GM13976 (cell line): ENCODE measurements at places on chromosomes 5 and 9.

GRCh38 chr5:157672976-157673375, 1.6 kb downstream of the C5orf52 start:
- DNase-seq: no peak

- DNase-seq: no peak
Observed at GRCh38 chr9:101037430-101037829, 8.9 kb downstream of the PLPPR1 start.

DNA sequence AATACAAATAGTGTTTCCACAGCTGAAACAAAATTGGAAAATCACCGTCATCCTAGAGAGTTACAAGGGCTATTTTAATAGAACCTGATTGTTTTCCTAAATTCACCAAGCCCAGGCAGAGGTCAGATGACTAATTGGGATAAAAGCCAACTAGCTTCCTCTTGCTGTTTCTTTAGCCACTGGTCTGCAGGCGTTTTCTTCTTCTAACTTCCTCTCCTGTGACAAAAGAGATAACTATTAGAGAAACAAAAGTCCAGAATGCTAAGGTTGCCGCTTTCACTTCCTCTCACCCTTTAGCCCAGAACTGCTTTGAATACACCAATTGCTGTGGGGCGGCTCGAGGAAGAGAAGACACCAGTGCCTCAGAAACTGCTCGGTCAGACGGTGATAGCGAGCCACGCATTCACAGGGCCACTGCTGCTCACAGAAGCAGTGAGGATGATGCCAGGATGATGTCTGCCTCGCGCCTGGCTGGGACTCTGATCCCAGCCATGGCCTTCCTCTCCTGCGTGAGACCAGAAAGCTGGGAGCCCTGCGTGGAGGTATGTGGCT, at the start of gene TLR4:
TLR4 (plus strand) TSS at position 380 of the 552 bp plus-strand sequence; CDS start at position 450, 70 bp downstream.
- no peak for DNase-seq

- DNase-seq: no peak
Observed at GRCh38 chr5:111513131-111513520, 791 bp upstream of the STARD4 start.

GRCh38 chr5:116922532-116922931, 347.9 kb upstream of the SEMA6A start:
- DNase-seq: no peak

- peak; percentile 80 for DNase-seq
Observed at GRCh38 chr9:34633851-34634550, 3.6 kb downstream of the SIGMAR1 start.

DNA sequence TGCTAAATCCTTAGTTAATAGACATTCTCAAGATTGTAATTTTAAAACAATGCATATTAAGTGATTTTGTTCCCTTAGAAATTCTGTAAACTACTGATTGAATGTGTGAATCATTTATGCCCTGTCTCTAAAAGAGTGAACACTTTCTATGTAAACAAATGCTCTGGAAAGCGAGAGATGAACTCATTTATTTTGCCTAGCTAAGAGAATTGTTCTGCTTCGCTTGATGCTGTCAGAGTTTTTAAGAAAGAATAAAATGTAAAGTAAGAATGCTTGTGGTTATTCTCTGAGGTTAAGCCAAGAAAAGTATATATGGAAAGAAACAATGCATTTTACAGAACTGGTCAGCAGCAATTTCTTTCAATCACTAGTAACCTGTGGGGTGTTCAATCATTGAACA, 347.4 kb upstream of the NUDT12 start:
- no peak for DNase-seq

GRCh38 chr5:108942701-108943100, 195.0 kb downstream of the FER start:
- DNase-seq: no peak

DNA sequence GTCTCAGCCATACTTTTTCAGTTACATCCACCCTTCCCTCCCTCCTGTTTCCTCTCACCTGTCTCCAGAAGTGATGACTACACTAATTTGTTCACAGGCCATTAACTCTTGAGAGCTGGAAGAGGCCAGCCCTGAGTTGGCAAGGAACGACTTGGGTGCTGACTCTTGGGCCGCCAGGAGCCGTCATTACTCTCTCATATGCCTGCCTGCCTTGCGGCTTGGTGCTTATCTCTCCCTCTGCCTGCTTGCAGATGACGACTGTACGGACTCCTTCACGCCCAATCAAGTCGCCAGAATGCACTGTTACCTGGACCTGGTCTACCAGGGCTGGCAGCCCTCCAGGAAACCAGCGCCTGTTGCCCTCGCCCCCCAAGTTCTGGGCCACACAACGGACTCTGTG, 66.1 kb downstream of the PAPPA start:
- no peak for DNase-seq

GRCh38 chr9:109887079-109887478, 107.1 kb downstream of the PALM2AKAP2 start:
- DNase-seq: no peak

- DNase-seq: no peak
Observed at GRCh38 chr9:69379270-69379982, 54.4 kb downstream of the ENTREP1 start.

- DNase-seq: no peak
Observed at GRCh38 chr5:85132269-85132668, 747.6 kb upstream of the EDIL3 start.

GRCh38 chr5:157511651-157512644, 51.9 kb downstream of the NIPAL4 start:
- DNase-seq: no peak

- no peak for DNase-seq
Observed at GRCh38 chr9:115757461-115757860, 396.1 kb upstream of the PAPPA start.

GRCh38 chr5:143139585-143139984, 263.9 kb downstream of the NR3C1 start:
- DNase-seq: no peak

DNA sequence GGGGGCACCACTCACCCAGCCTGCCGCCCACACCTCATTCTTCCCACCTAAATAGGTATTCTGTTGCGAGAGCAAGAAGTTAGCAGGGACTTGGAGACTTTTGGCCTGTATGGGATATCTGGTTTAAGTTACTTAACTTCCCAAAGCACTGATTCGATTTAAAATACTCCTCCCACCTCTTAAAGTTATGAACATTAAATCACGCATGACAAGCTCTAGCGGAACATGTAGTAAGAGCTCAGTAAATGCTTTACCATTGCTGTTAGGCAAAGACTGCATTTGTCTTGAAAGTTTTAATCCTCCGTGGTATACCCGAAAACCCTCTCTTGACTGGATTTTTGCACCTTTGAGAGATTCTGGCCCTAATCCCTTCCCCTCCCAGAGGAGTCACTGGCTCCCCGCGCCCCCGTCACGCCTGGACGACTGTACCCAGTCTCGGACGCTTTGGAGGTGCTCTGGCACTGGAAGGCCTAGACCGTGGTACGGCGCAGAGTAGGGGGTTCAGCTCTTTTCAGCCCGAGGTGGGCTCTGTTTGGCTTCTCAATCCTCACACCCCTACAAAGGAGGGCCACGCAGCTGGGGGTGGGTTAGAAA, 4.4 kb downstream of the GDNF start:
- DNase-seq: no peak

DNA sequence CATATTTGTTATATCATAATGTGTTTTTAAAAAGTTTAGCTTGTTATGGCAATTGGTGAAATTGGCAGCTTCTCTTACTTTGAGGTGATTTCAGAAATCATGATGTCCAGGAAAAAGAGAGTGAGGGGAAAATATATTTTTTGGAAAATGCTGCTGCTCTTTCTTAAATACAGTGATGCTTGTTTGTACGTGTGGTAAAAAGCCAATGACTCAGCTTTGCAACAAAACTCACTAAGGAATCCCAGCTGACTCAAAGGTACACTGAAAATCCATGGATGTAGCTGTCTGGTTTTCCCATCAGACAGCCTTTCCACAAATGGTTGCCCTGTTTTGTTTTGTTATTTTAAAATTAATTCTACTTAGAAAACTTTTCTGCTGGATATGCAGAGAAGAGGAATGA, 306.4 kb upstream of the PAPPA start:
- no peak for DNase-seq

- no peak for DNase-seq
Observed at GRCh38 chr5:125038477-125038876, 292.0 kb upstream of the ZNF608 start.

DNA sequence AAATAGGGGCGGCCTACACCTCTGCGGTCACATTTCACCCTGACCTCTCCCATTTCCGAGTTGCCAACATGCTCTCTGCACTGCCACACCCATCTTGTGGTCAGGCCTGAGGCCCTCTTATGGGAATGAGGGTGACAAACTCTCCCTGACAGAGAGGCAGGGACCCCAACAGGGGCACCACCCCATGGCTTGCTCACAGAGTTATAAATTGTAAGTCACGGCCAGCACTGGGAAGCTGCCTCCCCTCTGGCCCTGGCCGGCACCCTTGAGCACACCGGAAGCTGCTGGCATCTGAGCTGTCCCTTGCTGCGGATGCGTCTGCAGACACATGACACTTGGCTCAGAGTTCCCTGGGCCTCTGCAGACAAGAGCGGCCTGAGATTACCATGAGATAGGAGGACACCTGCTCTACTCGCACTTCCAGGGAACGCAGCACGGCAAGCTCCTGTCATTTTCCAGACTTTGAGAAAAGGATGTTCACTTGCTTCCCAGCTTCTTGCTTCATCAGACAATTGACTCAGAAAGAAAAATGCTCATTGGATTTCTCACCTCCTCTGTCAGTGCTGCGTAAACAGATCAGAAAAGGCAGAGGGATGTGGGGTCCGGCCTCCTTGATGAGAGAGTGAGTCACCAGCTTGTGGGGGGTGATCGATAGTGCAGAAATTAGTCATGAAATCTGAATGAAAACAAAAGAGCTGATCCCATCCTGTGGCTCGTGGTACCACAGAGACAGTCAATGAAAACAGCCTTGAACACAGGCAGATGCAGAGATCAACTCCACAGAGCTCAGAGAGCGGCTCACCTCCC, 269.8 kb downstream of the SYK start:
- peak; percentile 45 for DNase-seq

DNA sequence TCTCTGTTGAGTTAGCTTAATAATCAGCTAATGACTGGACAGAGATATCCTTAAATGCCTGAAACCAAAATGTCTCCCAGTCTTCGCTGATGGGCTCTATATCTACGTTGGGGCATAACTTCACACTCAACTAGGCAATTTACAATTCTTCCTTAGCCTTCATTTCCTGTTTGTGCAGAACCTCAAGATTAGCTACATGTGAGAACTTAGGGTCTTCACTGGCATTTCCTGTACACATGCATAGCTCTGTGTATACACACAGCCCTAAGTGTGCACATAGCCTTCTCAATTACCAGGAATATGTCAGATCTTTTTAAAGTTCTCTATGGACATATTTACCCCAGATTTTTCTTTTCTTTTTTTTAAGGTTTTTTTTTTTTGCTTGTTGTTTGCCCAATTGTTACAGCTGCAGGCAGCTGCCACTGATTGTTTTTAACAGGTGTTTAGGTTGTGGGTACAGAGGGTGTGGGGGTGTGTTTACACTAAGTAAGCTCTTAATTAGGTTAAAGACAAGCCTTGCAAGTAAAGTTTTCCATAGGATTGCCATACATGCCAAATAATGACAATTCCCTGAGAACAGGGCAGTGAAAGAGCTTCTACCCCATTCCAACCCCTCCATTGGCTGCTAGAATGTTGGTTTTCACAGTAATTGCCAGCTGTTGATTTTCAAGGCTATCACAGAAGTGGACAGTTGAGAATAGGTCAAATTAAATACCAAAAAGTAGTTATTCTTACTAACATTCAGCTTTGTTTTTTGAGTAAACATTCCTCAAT, 441.0 kb downstream of the TLE4 start:
- DNase-seq: no peak

DNA sequence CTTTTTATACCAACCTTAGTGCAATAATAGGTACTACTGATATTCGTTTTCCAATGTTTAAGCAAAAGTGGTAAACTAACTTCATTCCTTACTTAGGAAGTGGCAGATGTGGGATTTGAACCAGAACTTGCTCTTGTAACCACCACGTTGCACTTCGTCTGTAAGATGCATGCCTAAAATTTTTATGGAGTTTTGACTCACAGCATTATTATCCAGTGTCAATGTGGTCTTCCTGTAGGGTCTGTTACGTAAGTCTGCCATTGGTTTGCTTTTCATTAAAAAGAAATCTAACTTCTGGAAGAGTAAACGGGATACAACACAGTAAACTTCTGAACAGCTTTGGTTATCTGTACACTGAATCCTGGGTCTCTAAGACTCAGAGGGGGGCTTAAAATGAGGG, 521.0 kb upstream of the WWC1 start:
- DNase-seq: no peak

- peak; percentile 64 for DNase-seq
Observed at GRCh38 chr9:127154390-127155191, 32.2 kb upstream of the ANGPTL2 start.

DNA sequence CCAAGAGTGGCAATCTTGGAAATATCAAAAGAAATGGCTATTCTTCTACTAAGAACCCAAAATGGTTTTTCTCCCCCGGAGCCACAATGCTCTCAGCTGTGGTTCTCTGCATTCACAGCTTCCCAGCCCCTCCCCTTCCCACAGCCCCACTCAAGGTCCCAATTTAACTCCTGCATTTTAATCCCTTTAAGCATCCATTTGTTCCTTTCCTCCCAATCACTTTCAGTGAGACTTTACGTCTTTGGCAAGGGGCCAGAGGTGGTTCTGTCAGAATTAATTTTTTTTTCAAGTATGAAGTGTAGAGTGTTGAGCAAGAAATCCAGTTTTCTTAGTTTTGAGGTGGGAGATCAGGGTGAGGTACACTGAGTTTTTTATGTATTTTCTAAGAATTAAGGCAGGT, 256.9 kb downstream of the GLIS3 start:
- DNase-seq: no peak

- peak; percentile 39 for DNase-seq
Observed at GRCh38 chr9:5510360-5510931, at the start of gene PDCD1LG2. PDCD1LG2 (plus strand) TSS chr9:5510531; CDS start chr9:5522547, 12,016 bp downstream.

GRCh38 chr9:98147582-98147981, 28.6 kb upstream of the TRIM14 start:
- peak; percentile 11 for DNase-seq

- DNase-seq: no peak
Observed at GRCh38 chr9:125973547-125973946, 226.4 kb downstream of the PBX3 start.

- DNase-seq: peak; percentile 89
Observed at GRCh38 chr9:136339173-136339957, 12.0 kb downstream of the GPSM1 start.

DNA sequence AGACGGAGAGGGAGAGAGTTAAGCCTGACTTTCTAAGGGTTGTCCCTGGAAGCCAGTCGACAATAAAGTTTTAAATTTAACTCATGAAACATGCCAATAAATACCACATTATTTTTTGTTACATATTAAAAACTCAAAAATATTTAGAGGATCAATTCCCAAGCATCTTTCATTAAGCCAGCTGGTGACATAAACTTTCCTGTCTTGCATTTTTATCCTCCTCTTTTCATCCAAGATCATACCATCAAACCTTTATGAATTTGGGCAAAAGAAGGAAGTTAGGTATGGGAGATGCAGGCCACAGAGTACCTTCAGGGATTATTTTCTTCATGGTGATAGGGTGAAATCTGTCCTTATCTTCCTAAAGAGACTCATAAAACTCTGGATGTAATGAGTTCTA, 178.3 kb upstream of the FBXL17 start:
- no peak for DNase-seq
